ENCODE measurements at places on chromosomes 12 and 14.

- no peak for DNase-seq
Measured at GRCh38 chr14:73753887-73754795, 40.0 kb upstream of the PNMA1 start.

- no peak for DNase-seq
Measured at GRCh38 chr14:65373671-65374039, 38.9 kb upstream of the FUT8 start.

GRCh38 chr12:93536766-93537488, 35.5 kb upstream of the SOCS2 start:
- DNase-seq = no peak

DNA sequence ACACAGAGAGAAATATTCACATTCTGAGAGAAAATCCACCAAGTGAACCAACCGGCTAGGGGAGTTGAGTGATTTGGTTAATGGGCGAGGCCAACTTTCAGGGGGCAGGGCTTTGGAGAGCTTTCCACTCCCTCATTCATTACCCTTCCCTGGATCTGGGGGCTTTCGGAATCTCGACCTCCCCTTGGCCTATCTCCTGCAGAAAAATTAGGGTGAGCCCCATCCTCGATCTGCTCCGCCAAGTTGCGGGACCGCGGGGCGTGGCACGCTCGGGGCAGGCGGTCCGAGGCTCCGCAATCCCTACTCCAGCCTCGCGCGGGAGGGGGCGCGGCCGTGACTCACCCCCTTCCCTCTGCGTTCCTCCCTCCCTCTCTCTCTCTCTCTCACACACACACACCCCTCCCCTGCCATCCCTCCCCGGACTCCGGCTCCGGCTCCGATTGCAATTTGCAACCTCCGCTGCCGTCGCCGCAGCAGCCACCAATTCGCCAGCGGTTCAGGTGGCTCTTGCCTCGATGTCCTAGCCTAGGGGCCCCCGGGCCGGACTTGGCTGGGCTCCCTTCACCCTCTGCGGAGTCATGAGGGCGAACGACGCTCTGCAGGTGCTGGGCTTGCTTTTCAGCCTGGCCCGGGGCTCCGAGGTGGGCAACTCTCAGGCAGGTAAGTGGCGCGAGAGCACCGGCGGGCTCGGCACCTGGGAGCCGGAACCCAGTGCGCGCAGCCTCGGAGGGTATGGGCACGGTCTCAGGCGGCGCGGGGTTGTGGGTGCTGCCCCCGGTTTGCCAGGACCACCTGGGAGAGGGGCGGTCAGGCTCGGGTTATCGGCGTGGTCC, at the start of gene ERBB3:
Gene ERBB3, plus strand, starts transcription at position 443 of the 833 bp plus-strand sequence. Its CDS starts 136 bp downstream, at position 579.
- peak; percentile 73 for DNase-seq

DNA sequence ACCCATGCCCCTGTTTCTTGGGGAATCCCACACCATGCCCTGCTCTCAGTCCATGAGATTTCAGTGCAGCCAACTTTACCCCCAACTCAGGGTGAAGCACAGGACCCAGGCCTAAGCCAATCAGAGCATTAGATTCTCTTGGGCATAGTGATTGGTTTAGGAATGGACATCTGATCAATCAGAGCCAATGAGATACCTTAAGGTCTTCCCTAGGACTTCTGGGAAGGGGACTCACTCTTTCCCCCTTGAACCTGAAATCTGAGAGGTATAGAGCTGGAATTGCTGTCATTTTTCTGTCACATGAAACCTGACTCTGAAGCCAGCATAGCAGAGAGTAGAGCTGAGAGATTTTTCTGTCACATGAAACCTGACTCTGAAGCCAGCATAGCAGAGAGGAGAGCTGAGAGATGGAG, 127.1 kb downstream of the ZFP36L1 start:
- no peak for DNase-seq

GRCh38 chr12:15336768-15337553, 14.7 kb downstream of the PTPRO start:
- DNase-seq = no peak

DNA sequence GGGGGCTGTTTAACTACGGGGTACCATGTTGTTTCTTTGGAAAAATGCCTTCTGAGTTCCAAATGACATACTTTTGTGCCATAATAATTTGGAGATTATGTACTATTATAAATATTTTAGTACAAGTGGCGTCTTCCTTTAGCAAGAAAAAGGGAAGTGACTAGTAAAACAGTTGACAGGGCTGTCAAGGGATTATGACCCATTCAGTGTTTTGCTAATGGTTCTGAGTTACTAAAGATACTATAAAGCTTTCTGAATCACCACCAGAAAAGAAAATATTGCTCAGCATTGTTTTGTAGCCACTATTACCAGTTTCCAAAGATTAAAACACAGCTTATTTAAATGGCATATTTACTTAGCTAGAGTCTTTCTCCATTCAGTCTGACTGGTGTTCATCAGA, 334.9 kb downstream of the SNAPC1 start:
- no peak for DNase-seq

- no peak for DNase-seq
Measured at GRCh38 chr12:95600567-95600966, 49.3 kb upstream of the USP44 start.

GRCh38 chr14:47435331-47435965, 240.0 kb downstream of the MDGA2 start:
- DNase-seq = no peak

- no peak for DNase-seq
Measured at GRCh38 chr14:71713451-71713850, 218.8 kb upstream of the RGS6 start.

DNA sequence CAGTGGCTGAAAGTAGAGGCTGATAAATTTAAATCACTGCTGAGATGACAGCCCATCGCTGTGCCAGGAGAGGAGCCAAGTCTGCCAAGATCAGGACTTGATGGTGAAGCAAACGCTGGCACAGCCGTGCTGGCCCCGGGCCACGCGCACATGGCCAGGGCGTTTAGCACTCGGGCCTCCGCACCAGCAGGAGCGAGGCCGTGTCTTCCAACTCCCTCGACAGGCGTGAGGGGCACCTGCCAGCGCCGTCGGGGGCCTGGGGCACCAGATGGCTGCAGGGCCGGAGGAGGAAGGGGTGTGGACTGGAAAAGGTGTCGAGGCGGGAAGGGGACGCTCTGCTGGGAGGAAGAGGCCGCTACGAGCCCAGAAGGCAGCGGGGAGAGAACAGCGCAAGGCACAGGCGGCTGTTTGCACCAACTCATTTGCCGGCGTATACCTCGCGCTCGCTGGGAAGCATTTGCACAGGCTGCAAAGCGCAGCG, 29.5 kb downstream of the RIMBP2 start:
- DNase-seq = no peak

DNA sequence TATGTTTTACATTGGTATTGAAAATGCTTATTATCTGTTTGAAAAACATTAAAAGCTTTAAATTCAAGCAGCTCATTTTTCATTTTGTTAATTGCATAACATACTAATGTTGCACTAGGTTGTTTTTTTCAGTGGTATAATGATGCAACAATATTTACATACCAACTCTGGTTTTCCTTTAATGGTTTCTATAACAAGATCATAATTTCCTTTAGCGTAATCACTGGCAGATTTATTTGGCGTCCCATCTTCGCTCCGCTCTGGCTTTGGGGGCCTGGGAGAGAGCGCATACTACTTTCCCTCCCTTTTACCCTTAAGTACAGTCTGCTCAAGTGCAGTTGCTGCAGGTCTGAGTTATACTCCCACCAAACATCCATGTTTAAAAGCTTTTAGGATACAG, 574.1 kb downstream of the PRKD1 start:
- DNase-seq = no peak

DNA sequence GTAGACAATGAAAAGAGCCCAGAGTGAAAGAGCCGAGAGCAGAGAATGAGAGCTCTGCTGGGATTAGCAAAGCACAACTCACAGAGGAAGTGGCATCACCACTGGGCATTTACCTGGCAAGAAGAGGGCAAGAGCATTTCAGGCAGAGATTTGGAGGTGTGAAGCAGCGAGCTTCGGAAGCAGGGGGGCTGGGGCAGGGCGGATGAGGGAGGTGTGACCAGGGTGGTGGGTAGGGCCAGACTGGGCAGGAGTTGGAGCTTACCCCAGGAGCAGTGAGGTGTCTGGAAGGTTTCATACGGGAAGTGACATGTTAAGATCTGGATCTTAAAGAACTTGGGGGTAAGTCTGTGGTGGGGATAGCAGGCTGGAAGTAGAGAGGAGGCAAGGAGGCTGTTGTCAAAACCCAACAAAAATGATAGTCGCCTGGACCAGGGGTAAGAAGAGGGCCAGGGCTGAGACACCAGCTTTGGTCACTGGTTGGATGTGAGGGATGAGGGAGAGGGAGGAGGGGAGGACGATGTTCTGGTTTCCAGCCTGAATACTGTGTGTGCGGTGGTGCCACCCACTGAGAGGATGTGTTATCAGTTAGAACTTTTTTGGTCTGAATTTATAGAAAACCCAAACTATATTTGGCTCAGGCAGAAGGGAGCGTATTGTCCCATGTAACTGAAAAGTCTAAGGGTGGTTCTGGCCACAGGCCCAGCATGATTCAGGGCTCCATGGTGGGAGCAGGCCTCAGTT, 5.2 kb downstream of the SMIM41 start:
- DNase-seq = no peak

- no peak for DNase-seq
Measured at GRCh38 chr12:131510431-131510830, 200.5 kb upstream of the SFSWAP start.

GRCh38 chr14:39393289-39393688, 38.9 kb downstream of the FBXO33 start:
- no peak for DNase-seq

- DNase-seq = no peak
Measured at GRCh38 chr12:13196130-13196921, at the start of gene EMP1. EMP1 (plus strand) TSS chr12:13196726; CDS start chr12:13211511, 14,785 bp downstream.

- no peak for DNase-seq
Measured at GRCh38 chr14:24228902-24229301, 3.3 kb downstream of the NEDD8 start.

DNA sequence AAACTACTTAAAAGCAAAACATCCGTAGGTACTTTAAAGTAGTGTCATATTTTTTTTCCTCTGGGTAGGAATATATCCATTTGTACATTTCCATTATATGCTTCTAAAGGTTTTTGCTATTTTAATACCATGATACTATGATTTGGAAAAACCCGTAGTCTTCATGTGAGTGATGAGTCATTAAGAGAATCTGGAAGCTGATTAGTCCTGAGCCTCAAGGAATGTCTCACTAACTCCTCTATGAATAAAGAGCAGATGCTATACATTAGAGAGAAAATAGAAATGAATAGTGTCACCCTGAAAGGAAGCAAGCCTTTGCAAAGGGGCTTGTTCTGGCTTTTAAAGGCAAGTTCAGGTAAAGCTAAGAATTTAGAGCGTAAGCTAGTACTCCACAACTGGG, 432.1 kb downstream of the CCDC91 start:
- no peak for DNase-seq

- no peak for DNase-seq
Measured at GRCh38 chr12:95136598-95136997, 63.2 kb upstream of the NR2C1 start.

GRCh38 chr12:83077041-83077440, 390.3 kb downstream of the TMTC2 start:
- no peak for DNase-seq

GRCh38 chr12:114687802-114688201, 3.8 kb upstream of the TBX3 start:
- no peak for DNase-seq

- no peak for DNase-seq
Measured at GRCh38 chr14:36067428-36068187, 108.9 kb downstream of the PTCSC3 start.

GRCh38 chr14:91068642-91069041, 8.2 kb upstream of the RPS6KA5 start:
- DNase-seq = no peak

DNA sequence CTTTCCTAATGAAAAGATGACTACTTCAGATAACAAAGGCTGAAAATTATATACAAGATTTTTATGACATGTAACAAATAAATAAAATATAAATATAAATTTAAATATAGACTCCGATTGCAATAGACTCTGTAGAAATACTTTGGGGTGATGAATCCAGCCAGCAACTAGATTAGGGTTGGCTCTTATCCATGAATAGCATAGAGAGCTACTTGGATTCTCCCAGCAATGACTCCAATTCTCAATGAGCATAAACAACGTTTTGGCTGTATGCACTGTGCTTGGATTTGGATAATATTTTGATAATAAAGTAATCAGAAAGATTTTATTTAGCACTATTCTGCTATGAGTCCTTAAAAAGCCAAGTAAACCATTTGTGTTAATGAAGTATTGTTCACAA, 58.0 kb upstream of the LRFN5 start:
- DNase-seq = no peak
